Keratinocyte (primary cell): ENCODE measurements at places on chromosomes 7 and 10. TPM values are rescaled to one million over a fixed set of nuclear protein-coding genes. Genes with fewer than 3 reads are reported as not detected.

Gene TFEC
- polyA plus RNA-seq: 0.05 to 0.11 TPM (median 0.08 TPM) in 3 replicates

Gene PCLO
- polyA plus RNA-seq: 1.00 to 2.1 TPM (median 1.8 TPM) in 3 replicates

Gene PLXDC2
- polyA plus RNA-seq: 12.0 to 18.6 TPM (median 12.9 TPM) in 3 replicates

Gene TET1
- 0.03 to 0.09 TPM (median 0.08 TPM) in 3 replicates for polyA plus RNA-seq

Gene SMIM30
- polyA plus RNA-seq: 57.5 to 94.5 TPM (median 77.5 TPM) in 3 replicates

DNA sequence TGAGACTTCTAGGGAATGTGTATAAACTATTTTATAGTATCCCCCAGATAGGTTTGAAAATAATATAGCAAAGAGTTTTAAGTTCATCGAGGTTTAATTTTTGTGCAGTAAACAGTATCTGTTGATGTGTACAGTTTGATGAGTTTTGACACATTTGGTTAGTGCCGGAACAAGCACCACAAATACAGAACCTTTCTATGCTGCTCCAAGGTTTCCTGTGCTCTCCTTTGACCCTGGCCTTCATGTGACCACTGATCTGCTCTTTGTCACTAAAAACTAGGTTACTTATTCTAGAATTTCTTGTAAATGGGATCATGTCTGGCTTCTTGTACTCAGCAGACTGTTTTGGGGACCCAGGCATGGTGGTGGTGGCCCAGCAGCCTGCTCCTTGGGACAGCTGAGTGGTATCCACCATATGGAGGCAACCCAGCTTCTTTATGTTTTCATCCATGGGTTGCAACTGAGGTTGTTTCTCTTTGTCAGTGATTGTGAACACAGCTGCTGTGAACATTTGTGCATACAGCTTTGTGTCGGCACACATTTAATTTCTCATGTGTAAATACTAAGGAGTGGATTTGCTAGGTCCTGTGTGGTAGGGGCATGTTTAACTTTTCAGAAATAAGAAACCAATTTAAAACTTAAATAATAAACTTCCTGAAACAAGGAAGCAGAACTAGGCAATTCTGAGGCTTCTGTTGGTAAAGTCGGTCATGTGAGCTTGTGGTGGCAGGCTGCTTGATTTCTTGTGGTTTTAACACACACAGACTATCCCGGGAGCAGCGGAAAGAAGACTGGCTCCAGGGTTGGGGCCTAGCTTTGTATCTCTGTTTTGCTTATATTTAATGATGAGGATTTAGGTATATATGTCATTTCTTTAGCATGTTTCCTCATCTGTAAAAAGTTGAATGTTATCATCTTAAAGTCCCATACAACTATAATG is 219.4 kb downstream of the ABCA13 start:
- no peak for DNase-seq

DNA sequence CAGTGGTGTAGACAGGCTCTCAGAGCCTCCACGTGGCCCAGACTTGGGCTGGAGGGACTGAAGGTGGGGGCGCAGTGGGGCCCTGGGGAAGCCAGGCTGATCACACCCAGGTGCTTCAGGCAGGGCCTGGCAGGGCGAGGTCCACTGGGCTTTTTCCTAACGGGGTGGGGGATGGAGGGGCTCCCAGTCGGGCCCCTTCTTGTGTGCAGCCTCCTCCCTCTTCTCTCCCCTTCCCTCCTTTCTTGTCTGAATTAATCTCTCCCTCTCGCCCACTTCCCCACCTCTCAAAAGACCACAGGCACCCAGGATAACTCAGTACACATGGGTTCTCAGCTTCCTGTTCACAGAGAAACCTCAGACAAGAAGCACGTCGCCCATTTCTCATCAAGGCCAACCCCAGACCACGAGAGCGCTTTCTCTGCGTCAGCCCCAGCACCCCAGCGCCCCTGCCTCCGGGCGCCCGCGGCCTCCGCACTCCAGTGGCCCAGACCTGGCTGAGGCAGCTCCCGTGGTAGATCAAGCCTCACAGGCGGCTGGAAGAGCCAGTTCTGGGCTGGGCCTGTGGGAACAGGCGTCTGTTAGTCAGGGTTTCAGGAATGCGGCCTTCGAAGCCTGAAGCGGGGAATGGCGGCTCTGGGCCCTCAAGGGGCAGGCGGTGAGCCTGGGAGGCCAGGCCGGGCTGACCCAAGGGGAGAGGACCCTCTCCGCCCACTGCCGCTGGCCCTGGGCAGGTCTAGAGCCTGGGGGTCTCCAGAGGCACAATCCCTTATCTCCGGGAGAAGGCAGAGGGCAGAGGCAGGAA is 50.6 kb downstream of the PWWP2B start:
- DNase-seq: peak; percentile 82

DNA sequence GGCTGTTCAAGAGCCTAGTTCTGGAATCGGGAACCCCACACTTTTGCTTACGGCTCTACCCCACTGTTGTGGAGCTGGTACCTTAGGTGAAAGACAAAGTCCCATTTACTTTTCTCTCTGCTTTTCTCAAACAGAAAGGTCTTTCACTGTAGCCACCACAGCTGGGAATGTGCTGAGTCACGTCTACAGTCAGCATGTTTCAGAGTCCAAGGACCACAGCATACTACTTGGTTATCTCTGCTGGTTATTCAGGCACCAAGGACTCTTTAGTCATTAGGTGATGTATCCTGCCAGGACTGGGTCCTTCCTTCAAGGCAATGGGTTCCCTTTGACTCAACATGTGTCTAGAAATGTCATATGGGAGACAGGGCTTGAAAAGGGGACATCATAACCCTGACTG is 266.8 kb upstream of the STEAP1 start:
- DNase-seq: no peak

DNA sequence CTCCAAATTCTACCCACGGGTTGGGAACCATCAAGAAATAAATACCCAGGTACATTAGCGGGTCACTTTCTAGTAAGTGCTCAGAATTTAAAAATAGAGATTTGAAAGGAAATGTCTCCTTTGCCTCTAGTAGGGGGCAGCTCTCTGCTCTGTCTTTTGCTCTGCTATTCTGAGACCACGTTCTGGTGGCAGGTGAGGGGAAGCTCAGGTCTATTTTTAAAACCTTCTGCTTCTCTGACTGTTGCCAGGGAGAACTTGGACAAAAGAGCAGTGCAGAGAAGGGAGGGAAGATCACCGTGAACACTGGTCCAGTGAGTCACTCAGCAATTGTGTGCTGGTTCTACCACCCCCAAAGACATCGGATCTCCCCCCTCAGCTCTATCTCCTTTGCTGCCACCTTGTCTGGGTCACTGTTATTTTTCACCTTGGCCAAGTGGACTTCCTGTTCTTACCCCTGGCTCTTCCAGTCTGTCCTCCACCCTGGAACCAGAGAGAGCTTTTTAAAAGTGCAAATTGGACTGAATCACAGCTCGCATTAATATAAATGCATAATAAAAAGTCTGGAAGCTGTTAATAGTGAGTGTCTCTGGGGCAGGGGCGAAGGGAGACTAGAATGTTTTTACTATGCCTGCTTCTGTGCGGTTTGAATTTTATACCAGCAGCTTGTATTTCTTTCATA is 72.4 kb upstream of the LOXL4 start:
- DNase-seq: no peak

- no peak for DNase-seq
Observed at GRCh38 chr10:33336582-33337325, 2.3 kb upstream of the NRP1 start.

DNA sequence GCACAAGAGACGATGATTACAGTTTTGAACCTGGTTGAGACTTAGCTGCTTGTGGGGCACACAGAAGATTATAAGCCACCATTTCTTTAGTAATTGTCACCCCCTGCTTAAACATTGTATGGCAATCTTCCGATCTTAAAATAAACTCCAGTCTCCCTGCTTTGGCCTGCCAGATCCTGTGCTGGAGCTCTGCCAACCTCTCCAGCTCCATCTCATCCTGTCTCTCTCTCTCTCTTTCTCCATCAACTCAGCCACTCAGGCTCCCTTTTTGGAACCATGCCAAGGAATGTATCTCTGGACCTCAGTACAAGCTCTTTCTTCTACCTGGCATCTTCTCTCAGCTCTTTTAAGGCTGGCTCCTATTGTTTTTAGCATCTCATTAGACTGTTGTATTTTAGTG is 1053.2 kb downstream of the REEP3 start:
- no peak for DNase-seq
